Right hindlimb (tissue), 1 donor: ENCODE measurements at places on chromosomes 3 and 15.

DNA sequence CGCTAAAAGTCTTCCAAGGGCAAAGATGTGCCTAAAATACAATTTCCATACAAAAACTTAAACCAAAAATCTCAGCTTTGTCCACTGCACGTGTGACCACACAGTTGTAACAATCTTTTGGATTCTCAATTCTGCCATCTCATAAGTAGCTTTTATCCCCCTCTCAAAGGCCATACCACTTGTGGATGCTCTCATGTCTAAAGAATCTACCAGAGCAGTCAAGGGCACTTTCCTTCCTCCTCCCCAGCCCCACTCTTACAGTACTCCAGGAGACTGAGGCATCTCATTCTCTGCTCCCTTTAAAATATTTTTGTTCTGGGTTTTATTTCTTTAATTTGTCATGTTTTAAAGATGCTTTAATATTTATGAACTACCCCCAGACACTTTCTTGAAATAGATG, 102.3 kb upstream of the PFN2 start:
- DNase-seq = no peak

- no peak for DNase-seq
Observed at GRCh38 chr3:191985691-191986090, 524.7 kb downstream of the PYDC2 start.

GRCh38 chr3:13648060-13649001, 99.4 kb downstream of the FBLN2 start:
- peak; percentile 92 for DNase-seq

DNA sequence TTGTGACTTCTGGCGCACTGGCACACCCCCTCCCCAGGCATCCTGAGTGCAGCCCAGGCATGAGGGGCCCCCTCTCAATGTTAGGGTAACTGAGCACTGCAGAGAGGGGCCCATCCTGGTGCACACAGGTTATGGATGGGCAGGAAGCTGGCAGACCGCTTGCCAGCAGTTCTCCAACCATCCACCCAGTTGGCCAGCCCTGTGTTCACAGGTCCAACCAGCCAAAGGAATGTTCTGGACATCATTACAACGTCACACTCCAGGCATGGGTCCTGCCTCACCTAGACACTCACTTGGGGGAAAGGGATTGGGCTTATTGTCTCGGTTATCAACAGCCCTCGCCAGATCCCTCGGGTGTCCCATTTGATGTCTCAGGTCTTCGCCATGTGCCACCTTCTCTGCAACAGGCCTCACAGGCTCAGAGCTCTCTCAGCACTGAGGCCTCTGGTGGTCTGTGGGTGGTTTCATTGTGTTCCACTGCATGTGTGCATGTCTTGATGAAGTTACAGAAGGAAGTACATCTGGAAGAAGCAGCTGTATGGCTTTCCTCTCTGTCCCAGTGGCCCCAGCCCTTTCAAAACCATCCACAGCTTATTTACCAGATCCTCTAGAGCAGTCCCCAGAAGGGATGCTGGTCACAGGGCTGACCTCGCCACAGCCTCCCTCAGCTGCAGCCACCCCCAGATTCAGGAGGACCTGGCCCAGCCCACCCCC, 23.7 kb downstream of the ADCY5 start:
- no peak for DNase-seq

DNA sequence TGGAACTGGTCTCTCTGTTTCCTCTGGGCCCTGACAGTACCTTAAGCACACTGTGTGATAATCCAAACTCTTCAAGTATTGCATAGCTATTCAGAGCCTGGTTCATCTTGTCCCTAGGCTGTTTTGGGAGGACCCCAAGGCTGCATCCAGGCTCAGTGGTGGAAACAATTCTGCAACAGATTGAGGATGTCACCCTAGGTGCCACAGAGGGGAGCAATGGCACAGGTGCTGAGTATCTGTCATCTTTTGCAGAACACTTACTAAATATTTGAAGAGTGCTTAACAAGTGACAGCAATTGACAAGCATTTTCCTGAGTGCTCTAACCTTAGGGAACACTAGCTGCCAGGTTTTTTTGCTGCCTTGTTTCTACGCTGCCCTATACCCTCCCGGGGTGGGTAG, 27.8 kb downstream of the STARD5 start:
- no peak for DNase-seq

GRCh38 chr3:31275038-31275572, 257.6 kb upstream of the STT3B start:
- DNase-seq = no peak

- DNase-seq = no peak
Observed at GRCh38 chr15:98289747-98290146, 329.2 kb downstream of the ARRDC4 start.

- DNase-seq = no peak
Observed at GRCh38 chr3:106255870-106256248, 387.0 kb upstream of the CBLB start.

DNA sequence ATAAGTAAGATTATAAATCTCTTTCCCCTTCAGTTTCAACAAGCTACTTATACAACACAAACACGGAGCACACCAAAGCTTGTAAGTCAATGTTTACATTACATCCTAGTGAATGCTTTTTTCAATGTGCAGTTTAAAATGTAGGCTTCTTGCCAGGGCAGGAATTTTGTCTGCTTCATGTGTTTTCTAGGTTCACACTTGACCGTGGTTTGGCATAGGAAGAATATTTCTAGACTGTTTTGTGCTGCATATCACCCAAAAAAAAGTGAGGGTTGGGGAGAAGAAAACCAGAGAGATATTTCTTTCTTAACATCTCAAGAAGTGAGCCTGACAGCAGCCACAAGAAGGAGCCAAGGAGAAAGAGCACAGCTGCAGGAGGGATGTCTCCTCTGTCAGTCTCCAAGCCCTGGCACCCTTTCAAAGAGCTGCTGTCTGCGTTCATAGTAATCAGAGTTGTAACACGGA, 255.8 kb downstream of the MEIS2 start:
- DNase-seq = no peak

- DNase-seq = no peak
Observed at GRCh38 chr15:56719021-56719612, 14.2 kb downstream of the ZNF280D start.

- DNase-seq = no peak
Observed at GRCh38 chr3:158471639-158472294, 99.2 kb upstream of the MLF1 start.

DNA sequence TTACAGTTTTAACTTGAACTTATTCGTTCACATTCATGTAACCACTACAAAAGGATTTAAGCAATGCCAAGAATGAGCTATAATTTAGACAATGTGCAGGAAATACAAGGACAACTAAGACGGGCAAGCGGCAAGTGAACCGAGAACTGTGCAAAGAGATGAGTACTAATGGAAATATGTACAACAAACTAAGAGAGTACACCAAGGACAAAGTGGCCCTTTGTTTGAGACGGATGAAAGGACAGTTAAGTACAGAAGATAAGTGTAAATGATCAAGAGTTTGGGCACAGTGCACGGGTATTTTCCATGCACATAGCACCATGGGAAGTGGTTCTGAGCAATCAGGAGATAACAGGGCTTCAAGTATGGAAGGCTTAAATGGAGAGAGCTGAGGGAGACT, 281.7 kb downstream of the ROBO2 start:
- no peak for DNase-seq
